DMS79 (cell line): ENCODE measurements at places on chromosomes 16 and 17.
A peak's percentile ranks its signal among the peaks of the same experiment; 100 is the strongest.

- DNase-seq: no peak
Measured at GRCh38 chr16:3431779-3432219, 11.5 kb downstream of the ZNF597 start.

DNA sequence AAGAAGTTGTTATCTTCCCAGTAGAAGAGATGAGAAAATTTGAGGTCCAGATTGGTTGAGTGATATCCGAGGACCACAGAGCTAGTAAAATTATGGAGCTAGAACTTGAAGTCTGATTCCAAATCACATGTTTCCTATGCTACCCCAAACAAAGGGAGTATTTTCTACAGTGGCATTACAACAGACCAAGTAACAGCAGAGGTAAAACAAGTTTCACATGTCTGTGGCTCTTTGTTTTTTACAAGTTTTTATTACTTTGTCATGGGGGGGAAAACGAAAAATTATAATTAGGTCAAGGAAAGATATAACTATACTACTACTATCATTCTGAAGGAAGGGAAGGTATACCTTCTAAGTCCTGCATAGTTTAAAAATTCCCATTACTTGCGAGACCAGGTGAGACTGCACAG is 49.4 kb downstream of the KANSL1 start:
- DNase-seq: no peak

DNA sequence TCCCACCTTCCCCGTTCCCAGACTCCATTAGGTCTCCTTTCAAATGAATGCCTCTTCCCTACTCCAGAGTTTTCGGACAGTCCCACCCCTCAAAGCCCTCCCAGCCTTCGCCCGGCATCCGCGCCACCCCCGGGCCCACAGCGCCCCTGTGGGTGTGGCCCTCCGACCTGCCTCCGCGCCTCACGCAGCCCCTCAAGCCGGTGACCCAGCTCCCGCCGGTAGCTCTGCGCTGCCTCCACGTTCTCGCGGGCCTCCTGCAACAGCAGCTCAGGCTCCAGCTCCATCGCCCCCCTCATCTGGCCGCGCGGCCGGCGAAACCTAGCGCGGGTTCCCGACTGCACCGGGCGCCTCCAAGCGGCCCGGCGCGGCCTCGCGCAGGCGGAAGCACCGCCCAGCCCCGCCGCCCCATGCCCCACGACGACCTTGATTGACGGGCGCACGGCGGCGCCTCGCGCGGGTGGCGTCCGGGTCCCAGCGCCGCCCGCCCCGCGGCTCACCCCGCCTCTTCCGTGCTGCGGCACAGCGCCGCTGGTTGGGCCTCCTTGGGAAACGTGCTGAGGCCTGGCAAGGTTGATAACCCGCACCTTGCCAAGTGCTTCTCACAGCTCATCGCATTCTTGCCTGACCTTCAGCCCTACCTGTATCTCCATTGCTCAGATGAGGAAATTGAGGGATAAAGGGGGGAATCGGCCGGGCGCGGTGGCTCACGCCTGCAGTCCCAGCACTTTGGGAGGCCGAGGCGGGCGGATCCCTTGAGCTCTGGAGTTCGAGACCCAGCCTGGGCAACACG is at the start of gene CRLF3:
Gene CRLF3, minus strand, starts transcription at position 337 of the 790 bp plus-strand sequence. Its CDS starts 41 bp downstream, at position 296.
- DNase-seq: peak; percentile 60

- no peak for DNase-seq
Measured at GRCh38 chr17:14061666-14062560, 7.4 kb upstream of the COX10 start.

- DNase-seq: peak; percentile 94
Measured at GRCh38 chr17:77723909-77724875, 234.3 kb upstream of the TNRC6C start.

GRCh38 chr17:38598536-38598935 is 7.2 kb downstream of the SRCIN1 start:
- peak; percentile 38 for DNase-seq

DNA sequence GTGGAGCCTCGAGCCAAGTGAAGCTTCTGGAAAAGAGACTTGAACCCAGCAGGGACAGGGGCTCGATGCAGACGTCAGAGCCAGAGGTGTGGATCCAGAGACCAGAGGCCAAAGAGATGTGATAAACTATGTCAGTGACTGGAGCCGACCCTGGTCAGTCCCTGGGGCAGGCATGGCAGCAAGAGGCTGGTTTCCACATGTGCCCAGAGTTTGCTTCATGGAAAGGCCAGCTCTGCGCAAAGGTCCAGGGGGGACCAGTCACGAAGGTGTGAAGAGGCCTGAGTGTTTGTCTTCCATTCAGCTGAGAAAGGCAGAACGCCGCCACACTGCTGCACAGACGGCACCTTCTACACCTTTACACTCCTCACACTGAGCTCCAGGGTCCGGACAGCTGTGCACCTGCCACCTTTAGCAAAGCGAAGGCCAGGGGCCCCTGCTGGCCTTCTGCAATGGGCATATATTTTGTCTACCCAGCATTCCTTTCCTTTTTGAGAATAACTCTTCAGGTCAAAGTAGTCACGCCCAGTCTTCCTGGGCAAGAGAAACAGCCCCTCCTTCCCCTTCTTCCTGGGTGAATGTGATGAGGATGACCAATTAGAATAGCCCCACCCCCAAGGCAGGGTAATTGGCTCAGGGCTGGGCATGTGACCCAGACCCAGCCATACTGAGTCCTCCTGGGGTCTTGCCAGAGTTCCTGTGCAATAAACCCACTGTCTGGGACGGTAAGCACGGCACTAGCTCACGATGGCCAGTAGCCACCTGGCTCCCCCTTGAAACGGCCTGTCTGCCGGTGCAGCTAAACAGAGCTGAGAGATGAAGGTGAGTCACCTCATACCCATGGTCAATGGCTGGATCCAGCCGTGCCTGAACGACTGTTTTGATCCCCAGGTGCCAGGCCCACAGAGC is 2.3 kb upstream of the RPH3AL start:
- DNase-seq: no peak

- no peak for DNase-seq
Measured at GRCh38 chr16:68792465-68793324, 50.6 kb upstream of the TANGO6 start.

DNA sequence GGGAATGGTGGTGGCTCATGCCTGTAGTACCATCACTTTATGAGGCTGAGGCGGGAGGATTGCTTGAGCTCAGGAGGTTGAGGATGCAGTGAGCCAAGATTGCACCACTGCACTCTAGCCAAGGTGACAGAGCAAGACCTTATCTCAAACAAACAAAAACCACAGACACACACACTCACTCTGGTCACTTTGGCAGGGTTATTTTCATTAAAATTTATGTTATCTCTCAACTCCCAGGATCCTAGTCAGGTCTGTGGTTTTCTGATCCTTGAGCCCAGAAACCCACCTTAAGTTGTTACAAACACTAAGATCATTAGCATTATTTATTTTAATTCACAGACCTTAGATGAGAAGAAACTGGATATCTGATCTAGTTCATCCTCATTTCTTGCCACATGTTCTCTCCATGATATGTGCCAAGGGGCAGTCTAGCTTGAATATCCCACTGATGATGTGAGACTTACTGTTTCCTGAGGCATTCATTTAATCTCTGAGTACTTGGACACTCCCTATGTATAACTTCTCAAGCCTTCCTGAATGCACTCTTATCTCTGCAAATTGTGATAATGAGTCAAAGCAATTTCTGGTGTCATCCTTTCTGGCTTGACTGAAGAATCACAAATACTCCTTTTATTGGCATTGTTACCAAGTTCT is 9.6 kb downstream of the ABHD15 start:
- no peak for DNase-seq

- no peak for DNase-seq
Measured at GRCh38 chr16:4694642-4695451, 1.5 kb downstream of the NUDT16L1 start.

DNA sequence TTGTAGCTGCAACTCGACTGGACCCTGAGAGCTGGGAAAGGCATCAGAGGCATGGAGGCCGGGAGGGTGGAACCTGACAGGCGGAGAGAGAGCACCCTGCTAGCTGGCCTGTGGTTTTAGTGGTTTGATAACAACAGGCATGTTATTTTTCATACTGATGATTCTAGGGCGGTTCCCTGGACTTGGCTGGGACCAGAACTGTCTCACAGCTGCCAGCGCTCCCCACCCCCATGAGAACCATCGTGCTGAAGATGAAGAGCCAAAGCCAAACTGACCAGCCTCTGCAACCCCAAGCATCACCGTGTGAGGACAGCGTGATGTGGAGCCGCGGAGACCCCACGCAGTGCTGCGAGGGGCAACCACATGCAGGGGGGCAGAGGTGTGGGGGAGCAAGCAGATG is 28.5 kb downstream of the MXRA7 start:
- no peak for DNase-seq

DNA sequence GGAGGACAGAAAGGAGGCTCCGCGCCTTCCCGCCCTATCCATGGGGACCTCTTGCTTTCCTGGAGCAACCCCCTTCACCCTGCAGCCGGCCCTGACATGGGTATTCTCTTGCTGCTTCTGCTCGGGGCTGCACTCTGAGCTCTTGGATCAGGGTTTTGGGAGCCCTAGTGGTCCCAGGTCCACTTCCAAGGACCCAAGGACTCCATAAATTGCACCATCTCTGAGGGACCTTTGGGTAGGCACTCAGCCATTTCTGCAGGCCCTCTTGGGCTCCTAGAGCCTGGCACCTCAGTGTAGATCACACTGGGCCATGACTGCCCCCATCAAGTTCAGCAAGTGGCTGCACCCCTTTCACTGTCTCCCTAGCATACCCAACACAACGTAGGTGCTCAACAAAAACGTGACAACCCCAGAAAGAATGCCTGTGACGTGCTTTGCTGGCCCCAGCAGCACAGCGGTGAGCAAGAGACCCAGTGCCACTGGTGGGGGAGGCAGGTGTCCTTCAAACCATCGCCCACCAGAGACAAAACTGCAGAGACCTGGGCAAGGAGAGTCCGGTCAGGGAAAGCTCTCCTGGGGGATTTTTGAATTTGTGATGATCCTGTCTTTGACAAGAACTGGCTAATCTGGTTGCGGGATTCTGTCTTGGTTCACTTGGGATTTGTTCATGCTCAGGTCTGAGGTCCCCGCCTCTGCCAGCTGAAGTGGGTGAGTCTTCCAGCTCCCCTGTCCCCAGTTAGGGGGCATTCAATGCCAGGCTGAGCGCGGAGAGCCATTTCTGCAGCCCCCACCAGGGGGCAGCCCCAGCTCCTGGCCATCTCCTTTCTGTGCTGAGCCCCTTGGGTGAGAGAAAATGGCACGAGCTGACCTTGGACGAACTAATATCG is 2.5 kb upstream of the RAB11FIP4 start:
- no peak for DNase-seq

- DNase-seq: no peak
Measured at GRCh38 chr16:26816266-26816665, 250.5 kb upstream of the C16orf82 start.

DNA sequence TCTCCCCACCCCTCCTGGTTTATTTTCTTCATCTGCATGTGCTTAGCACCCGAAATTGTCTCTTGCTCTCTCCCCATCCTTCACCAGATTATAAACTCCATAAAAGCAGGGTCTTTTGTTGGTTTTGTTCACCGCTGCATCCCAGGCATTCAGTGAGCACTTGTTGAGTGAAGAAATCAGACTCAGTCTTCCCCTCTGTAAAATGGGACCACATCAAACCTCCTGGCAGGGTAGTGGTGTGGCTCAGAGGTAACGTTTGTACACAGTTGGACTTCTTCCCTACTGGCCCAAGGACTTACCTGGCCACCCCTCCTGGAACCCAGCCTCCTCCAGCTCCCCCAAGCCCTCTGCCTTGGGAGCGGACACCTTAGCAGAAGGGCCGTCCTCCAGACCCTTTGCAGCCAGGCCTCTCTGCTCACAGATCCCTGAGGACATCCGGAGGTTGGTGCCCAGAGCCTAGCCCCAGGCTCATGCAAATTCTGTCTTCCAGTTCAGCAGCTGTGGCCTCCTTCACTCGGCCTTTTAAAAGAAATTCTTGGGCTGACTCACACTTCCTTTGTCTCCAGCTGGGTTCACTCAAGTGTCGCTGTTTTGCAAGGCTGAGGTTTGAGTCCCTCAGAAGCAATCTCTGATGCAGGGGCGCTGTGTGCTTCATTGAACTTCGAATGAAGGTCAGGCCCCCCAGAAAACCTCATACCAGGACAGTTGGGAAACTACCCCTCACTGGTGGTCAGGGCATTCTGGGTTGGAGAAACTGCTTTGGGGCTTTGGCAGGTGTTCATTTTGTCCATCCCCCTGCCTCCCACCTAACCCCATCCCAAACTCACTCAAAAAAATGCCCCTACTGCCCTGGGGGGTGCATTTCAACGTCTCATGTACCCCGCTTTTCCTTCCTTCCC is 16.8 kb upstream of the RMI2 start:
- DNase-seq: peak; percentile 8

GRCh38 chr16:85350973-85351372 is 238.7 kb upstream of the CIBAR2 start:
- DNase-seq: peak; percentile 83

- no peak for DNase-seq
Measured at GRCh38 chr17:3167574-3167973, 29.7 kb upstream of the OR1A2 start.

DNA sequence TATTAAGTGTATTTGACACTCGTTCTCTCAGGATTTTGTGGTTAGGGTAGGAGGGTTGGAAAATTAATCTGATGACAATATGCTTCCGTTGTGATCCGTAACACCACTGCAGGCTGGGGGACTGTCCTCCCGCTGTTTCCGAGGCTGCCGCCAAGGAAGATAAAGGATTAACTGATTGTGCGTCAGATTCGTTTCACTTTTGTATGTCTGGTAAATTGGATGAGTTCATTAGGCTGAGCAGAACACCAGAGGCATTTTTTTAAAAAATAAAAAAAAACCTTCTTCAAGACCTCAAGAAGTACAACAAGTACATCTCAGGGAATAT is 486.7 kb upstream of the SALL1 start:
- DNase-seq: no peak

DNA sequence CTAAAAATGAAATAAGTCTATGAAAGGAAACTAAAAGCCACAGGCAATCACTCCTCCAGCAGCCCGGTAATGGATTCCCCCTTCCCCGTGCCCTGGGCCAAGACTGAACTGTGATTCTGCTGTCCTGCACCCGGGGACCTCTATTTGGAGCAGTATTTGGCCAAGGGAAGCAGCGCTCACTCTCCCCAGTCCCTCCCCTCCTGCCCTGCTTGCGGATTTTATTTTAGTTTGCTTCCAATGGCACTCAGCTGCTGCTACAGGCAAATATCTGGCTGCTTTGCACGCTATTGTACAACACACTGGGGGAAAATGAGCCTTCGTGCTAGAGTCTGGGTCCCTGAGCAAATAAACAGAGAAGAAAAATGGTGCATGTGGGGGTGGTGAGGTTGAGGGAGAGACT is 975.7 kb upstream of the RBFOX1 start:
- no peak for DNase-seq

DNA sequence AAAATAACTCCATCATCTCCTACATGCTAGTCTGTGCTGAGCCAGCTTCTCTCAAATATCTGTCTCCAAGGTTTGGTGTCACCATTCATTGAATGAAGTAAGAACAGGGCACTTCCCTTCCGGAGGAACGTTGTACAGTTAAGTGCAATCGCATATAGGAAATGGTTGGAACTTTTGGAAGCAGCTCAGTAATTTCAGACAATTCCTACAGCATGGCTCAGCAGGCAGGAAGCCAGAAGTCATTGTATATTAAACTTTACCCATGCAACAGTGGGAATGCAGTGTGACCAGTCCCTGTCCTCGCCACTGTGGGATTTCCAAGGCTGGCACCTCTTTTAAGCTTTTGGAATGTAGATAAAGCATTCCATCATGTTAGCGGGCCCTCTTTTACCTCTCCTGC is 51.1 kb upstream of the MYH2 start:
- no peak for DNase-seq

- DNase-seq: no peak
Measured at GRCh38 chr16:87860553-87861299, 8.6 kb downstream of the SLC7A5 start.

GRCh38 chr16:8381814-8382213 is 208.5 kb downstream of the TMEM114 start:
- DNase-seq: no peak

- DNase-seq: no peak
Measured at GRCh38 chr16:12489357-12489990, 314.2 kb downstream of the CPPED1 start.
